ENCODE measurements at places on chromosomes 16 and 17.
A peak's percentile ranks its signal among the peaks of the same experiment; 100 is the strongest.

DNA sequence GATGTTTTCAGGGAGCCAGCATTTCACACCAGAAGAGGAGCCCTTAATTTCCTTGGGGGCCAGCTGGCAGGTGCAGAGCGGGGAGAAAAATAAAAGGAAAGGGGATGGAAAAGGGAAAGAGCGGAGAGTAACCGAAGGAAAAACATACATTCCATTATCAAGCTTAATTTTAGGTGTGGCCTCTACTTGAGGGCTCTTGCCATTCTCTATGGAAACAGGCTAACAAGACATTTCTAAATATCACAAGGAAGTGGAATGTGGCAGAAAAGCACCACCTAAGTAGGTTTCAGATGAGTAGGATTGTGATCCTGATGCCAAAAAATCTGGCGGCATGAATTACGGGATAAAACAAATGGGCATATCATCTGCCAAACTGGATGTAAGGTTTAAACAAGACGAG lies 970 bp upstream of the DYNC1LI2 start:
- peak; percentile 3 for DNase-seq

GRCh38 chr17:49741009-49741691 lies 22.8 kb downstream of the FAM117A start:
- DNase-seq: no peak

DNA sequence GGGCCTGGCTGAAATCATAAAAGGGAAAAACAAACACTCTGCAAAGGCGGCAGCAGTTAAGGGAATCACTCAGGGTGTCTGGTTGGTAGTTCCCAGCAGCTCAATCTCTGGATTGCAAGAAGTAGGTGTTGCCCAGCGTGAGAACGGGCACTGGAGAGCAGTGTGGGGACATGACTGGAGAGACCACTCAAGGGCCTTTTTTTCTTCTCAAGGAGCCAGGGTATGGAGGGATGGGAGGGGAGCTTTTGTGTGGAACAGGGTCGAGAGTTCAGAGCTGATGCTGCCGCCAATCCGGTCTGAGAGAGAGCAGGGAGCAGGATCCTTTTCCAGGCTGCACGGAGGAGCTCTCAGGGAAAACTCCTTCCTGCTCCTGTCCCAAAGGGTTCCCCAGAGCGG lies 15.2 kb downstream of the SCNN1B start:
- peak; percentile 93 for DNase-seq

DNA sequence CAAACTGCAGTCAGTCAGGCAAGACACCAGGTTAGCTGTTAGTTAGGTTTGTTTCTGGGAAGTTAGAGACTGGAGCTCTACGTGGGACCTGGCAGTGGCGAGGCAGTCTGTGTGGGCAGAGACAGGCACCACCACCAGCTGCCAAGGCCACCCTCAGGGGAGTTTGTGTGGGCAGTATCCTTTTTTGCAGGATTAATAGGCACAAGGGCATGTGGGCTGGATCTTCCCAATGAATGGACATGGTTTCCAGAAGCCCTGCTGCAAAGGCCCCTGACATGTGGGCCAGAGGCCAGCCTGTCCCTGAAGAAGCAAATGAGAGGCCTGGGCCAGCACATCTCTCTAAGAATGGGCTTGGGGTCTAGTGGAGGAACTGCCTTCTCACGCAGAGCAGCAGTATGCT lies 19.2 kb upstream of the SREBF1 start:
- DNase-seq: no peak

DNA sequence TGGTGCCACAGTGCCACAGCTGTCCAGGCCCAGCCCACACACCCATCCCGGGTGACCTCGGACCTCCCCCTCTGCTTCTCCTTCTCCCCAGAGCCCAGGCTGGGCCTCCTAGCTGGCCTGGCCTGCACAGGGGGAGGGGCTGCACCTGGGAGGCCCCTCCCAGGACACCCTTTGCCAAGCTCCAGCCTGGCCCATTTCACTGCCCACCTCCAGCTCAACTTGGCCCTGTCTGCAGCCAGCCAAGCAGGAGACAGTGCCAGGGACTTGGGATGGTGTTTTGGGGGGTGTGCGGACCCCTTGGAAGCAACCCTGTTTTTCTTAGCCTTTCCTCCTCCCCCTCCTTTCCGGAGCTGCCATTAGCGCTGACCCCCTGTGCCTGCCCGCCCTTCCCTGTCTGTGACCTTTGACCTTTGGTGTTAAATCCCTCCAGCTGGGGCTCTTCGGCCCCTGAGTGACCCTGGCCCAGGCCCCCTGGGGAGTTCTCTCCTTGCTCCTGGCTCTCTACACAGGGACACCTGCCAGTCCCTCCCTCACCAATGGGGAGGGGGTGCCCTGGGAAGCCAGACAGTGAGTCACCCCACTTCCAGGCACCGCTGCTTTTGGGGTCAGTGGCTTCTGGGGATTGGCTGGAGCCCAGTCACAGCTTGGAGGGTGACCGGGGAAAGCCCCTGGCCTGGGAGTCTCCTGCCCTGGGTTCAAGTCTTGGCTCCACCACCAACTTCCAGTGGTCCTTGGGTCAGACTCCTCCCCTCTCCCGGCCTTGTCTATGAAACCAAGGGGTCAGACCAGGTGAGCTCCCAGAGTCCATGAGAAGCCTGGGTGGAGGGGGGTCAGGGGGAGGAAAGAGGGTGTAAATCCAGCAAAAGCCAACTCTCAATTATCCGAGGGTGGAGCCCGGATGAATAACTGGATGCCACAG lies 1.9 kb downstream of the GLIS2 start:
- no peak for DNase-seq

GRCh38 chr17:4509401-4509800 lies 10.7 kb downstream of the SPNS2 start:
- DNase-seq: no peak

DNA sequence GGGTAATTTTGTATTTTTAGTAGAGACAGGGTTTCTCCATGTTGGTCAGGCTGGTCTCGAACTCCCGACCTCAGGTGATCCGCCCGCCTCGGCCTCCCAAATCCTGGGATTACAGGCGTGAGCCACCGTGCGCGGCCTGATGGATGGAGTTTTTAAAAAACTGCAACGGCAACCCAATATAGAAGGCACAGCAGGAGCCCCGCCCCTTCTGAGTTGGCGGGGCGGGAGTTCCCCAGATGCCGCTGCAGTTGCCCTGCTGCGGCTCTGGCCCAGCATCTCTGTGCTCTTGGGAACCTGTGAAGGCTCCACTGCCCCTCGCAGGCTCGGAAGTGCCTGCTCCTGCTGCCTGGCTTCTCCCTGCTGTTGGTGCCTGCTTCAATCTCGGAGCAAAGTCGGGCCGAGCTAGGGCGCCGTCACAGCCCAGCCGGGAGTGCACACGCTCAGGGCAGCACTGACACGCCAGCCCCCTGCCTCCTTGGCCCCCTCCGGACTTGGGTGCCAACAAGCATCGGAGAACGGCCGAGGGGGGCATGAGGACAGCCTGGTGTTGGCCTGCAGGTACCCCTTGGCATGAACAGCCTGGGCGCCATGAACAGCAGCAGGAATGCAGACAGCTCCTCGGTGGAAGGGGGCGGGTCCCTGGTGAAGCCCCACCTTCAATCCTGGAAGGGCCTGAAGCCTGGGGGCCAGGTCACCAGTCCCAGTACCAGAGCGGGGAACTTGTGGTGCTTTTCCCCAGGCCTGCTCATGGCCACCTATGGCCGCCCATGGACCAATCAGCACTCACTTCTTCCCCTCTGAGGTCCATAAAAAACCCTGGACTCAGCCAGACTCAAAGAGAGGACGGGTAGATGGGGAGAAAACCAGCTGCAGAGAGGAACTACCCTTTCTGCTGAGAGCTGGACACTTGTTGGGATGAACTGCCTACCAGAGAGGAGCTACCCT lies 2.3 kb upstream of the NT5M start:
- no peak for DNase-seq

GRCh38 chr17:79586131-79586530 lies 24.7 kb downstream of the RBFOX3 start:
- no peak for DNase-seq
